NCI-H1694 treated with DMSO at 0.1 percent for 48 hours (cell line): ENCODE measurements at places on chromosomes 3 and 15.

- DNase-seq: no peak
These were observed 563.8 kb downstream of the TBL1XR1 start for GRCh38 chr3:176633511-176633910.

- no peak for DNase-seq
These were observed 100.4 kb upstream of the TGFBR2 start for GRCh38 chr3:30505866-30506520.

DNA sequence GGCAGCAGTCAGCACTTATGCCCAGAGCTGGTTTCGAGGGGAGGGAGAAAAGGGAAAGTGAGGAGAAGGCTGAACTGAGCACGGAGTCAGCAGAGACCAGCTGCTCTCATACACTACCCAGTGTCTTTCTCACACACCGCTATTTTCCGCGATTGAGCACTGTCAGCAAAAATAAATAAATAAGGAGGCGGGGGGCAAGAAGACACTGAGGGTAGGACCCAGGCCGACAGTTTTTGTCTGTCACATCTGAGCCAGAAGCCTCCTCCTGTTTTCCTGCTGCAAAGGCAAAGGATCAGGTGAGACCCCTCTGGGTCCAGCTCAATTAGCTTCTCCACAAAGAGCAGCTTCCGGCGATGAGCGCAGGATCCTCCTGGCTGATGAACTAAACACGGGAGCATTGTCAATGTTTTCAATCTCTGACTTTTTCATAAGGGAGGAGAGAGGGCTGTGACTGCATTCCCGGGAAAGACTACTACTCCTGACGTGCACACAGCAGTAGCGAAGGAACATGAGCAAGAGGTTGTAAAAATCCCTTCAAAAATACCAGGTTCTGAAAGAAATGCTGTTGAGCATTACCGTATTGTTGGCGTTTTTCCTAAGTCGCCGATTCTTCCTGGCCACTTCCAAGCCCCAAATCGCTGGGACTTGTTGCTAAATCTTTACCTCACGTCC, 1.3 kb downstream of the FRMD5 start:
- peak; percentile 40 for DNase-seq

DNA sequence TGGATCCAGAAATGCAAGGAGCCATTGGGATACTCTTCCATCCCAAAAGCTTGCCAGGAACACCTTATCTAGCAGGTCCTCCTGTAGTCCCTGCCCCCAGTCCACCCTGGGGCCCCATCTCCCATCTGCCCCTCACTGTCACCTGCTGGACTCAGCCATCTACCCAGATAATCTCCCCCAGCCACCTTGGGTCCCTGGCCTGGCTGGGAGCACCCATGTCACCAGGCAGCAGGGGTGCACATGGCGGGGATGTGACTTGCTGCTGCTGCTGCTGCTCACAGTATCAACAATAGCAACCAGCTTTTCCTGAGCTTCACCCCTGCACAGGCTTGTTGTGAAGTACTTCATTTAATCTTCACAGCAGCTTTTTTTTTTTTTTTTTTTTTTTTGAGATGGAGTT, 12.6 kb downstream of the PTH1R start:
- no peak for DNase-seq

DNA sequence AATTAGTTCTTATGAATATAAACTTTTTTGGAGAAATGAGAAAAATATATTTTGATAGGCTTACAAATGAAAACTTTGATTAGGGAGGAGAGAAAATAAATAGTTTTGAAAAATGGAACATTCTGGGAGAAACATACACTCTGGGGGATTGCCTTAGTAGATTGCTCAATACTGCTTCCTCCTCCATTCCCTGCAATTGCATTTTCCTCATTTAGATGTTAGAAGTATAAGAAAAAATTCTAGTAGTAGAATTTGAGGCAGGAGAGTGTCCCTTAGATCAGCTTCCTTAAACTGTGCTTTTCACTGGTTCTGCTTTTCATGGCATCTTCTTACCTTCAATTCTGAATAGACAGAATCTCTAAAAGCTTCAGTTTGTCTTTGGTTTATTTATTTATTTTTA, 46.2 kb upstream of the CTDSPL2 start:
- DNase-seq: no peak

- no peak for DNase-seq
These were observed 22.0 kb downstream of the WNT7A start for GRCh38 chr3:13857702-13858380.
